ENCODE measurements at places on chromosomes 6 and 20.

- DNase-seq, result no peak
Observed at GRCh38 chr6:50272611-50273010, 222.9 kb upstream of the DEFB112 start.

DNA sequence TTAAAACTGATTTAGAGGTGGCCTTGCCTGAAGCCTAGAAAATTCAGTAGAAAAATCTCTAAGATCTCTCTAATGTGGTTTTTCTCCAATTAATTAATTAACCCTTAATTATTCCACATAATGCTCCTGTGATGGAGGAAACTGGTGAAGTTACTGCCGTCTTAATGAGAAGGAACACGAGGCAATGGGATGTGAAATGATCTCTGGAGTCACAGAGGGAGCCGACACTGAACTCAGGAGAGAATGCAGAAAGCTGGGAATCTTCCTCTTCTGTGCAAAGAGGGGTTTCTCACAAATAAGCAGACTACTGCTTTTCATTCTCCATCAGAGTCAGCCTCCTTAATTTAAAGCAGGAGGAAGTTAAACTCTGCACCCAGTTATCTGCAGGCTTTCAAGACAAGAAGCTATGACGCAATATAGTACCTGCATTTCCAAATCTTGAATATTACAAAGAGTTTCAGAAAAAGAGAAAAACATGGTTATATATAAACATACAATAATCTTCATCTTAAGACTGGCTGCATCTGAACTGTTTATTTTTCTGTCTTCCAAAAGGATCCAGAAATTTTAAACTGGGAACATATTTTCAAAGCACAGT, 18.1 kb upstream of the SNRPB2 start:
- no peak for DNase-seq

DNA sequence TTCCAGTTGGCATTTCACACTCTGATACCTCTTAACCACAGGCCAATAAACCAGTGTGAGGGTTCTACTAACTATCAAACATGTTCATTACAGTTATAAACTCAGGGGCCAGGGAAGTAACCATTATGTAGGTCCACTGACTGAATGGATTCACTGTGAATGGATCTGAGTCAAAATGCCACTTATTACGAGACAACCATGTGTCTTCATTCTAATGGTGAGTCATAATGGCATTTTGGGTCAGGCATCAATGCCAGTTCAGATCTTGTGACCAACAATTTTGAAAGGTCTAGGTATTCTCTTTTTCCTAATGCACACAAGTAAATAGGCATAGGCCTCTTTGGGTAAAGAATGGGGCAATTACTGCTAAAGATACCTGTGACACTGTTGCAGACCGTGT, 112.2 kb upstream of the HEY2 start:
- no peak for DNase-seq

DNA sequence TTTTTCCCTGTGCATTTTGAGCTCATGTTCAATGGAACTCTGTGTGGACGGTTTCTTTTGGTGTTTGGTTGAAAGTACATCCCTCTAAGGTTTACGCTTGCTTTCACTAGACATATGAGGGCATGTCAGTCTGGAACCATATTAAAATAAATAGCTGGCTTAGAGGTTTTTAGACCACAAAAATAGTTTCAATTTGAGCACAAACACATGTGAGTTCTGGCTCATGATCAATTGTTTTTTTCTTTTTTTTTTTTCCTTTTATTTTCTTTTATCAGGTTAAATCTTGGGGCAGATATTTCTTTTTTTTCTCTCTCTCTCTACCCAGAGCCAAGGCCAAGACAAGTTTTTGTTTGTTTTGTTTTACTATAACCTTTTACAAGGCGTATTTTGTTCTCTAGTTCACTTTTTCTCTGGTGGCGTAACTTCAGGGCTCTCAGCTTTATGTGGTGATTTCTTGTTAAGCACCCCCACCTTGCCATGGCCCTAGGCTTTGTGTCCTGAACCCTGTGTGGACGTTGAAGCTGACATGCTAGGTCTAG, 92.9 kb downstream of the SHLD1 start:
- no peak for DNase-seq

DNA sequence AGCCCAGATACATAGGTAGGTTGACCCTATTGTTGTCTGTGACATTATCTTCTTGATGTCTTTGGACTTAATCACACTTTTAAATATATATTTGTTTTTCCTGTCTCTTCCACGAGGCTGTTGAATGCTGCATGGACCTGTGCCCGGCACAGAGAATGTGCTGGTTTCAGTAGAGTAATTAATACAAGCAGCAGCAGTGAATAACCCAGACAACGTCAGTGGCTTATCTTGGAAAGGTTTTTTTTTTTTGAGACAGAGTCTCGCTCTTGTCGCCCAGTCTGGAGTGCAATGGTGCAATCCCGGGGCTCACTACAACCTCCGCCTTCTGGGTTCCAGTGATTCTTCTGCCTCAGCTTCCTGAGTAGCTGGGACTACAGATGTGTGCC, 108.2 kb downstream of the CDH26 start:
- DNase-seq, result no peak

DNA sequence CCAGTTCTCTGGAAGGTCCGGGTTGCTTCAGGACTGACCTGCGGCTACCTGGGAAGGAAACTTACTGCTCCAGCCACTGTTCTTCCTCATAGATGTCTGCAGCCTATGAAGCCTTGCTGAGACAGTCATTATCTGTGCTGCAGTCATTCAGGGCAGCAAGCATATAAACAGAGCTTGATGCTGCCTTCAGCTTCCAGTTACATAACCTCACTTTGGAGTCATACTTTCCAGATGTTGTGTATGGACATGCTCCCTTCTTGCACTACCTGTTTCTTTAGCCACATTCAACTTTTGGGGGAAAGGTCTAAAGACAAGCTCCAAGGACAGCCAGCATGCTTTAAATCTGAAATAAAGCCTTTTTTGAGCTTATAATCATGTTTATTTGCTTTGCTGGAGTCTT, 98.1 kb downstream of the SLC24A3 start:
- DNase-seq, result no peak
